Stimulated activated CD4-positive, alpha-beta T cell treated with anti-CD3 and anti-CD28 coated beads, TNF-alpha, amount 100 ng/mL, for 24 hours (primary cell): ENCODE measurements at places on chromosomes 16 and 17.

GRCh38 chr16:27346819-27347218, 33.0 kb downstream of the IL4R start:
- DNase-seq = no peak

- no peak for DNase-seq
Observed at GRCh38 chr16:28590384-28591340, 6.2 kb downstream of the SULT1A2 start.

DNA sequence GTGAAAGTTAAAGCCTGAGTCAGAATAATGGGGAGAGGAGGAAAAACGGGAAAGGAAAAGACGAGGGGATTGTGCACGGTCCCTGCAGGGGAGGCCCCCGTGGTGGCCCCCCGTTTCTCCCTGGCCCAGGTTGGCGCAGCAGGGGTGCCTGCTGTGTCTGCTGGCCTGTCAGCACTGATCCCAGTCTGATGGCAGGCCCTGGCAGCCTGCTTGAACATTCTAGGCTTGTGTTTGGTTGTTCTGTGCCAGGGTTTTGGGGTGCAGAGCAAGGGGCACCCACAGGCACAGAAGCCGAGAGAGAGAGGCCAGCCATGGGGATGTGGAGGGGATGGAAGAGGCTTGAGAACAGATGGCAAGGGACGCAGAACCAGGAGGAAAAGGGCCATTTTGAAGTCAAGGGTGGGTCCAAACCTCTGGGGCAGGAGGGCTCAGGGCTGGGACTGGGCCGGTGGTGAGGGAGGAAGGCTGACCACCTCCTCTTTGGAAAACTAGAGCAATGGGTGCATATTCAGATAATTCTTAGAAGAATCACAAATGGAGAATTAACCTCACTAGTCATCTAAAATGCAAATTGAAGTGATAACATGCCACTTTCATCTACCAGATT, 35.9 kb downstream of the TBX4 start:
- DNase-seq = no peak

DNA sequence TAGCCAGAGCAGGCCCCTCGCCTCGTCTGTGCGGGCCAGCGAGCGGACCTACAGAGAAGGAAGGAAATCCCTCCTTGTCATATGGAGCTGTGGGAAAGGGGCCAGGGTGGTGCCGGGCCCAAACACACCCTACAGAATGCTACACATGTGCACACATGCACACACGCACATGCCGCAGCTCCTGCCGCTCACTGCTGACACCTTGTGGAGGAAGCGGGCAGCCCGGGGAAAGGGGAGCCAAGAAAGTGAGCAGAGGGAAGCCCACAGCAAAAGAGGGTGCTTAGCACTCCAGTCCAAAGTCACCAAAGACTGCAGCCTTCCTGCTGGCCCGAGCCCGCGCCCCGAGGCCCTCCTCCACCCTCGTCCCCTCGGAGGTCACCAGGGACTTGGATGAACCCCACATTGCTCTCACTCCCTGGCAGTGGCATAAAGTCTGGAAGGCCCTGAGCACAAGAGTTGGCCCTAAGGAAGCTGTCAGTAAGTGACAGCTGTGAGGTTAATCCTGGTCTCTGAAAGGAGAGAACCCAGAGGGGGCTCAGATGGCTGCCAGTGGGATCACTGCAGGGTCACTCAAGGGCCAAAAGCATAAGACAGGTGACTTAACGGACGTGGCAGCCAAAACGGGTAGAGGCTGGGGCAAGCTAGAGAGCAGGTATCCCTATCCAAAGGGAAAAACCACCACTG, 68.2 kb downstream of the MYO18A start:
- DNase-seq = peak; percentile 70

DNA sequence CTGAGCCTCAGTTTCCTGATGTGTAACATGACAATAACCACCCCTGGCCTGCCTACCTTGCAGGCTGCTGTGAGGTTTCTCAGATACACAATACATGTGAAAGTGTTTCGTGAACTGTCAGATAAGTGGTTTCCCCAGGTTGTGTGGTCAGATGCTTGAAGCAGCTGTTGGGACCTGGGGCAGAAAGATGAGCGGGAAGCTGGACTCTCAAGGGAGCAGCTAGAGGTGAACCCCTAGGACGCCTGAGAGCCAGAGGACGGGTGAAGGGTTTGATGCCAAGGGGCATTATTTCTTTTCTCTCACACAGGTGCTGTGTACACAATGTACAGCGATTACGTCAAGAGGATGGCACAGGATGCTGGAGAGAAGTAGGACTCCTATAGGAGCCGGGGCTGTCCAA, 2.3 kb downstream of the HIGD1B start:
- no peak for DNase-seq

- no peak for DNase-seq
Observed at GRCh38 chr16:26120729-26121128, 429.0 kb downstream of the HS3ST4 start.

- DNase-seq = no peak
Observed at GRCh38 chr17:50304781-50305404, 30.6 kb downstream of the TMEM92 start.

DNA sequence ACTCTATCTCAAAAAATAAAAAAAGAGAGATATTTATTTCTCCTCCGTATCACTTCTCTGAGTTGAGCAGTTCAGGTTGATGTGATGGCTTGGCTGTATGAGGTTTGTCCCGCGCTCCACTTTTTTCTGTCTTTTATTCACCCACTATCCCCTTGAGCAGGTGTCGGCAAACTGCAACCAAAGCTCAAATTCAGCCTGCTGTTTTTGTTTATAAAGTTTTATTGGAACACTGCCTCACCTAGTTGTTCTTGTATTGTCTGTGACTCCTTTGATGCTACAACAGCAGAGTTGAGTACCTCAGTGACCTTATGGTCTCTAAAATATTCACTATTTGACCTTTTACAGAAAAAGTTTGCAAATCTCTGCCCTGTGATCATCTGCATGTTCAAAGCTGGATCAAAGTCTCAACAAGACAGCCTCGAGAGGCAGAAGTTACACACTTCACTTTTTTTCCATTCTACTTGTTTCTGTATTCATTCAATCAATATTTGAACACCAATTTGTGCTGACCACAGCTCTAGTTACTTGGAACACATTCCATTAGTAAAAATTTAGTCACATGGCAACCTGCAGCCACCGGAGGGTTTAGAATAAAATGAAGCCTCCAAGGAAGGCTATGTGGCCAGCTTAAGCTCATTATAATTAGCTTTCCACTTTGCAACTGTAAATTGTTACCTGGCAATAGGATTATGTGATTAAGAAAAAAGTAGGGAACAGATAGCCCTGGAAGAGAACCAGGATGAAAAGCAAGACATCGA, 945.8 kb downstream of the KCNJ2 start:
- no peak for DNase-seq

GRCh38 chr16:52422307-52422706, 124.6 kb downstream of the TOX3 start:
- DNase-seq = no peak

GRCh38 chr17:39222866-39223834, 2.6 kb downstream of the STAC2 start:
- DNase-seq = no peak

DNA sequence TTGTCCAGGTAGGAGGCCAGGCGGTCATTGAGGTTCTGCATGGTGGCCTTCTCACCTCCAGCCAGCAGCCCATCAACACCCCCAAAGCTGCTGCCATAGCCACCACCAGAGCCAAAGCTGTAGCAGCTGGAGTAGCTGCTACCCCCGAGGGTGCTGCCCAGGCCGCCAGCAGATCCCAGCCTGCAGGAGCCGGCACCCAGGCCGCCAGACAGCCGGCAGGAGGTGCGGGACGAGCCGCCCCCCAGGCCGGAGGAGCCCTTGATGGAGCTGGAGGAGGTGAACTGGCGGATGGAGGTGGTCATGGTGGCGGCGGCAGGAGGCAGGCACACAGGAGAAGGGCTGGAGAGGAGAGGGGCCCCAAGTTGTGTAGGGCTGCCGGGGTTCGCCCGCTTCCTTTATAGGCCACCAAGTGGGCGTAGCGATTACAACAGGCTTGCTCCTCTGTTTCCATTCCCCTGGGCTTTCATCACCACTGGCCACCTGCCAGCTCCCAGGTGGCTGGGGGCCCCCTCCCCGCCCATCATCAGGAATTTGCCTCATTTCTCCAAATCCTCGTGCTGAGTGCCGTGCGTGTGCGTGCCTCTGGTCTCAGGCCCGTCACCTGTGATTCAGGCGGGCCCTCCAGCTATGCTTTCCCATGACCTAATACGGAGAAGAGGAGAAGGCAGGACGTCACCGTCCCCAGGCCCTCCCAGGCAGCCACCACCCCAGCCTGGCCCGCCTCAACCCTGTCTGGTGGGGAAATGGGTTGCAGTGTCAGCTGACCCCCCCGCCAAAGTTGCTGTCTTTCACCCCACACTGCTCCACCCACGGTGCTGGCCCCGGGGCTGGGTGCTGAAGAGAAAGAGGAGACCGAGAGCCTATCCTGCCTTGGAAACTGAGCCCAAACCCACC, at the start of gene KRT17:
TSS of gene KRT17 (minus strand) at position 368 of the 894 bp plus-strand sequence. CDS start at position 302, 66 bp downstream.
- DNase-seq = no peak

GRCh38 chr17:7021993-7022778, 664 bp upstream of the BCL6B start:
- peak; percentile 65 for DNase-seq

DNA sequence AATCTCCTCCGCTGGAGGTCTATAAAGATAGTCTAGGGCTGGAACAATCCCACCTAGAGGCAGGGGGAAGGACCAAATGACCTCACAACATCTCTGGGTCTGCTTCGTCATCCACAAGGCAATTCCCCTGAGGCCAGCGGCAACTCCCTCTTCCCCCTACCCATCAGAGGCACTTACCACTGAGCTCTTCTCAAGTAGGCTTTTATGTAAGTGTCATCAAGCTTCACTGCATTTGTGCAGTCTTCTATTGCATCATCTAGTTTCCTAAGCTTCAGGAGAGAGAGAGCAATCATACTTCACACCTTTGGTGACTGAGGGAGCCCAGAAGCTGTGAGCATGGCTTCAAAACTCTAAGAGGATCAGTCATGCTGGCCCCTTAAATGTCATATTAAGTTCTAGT, 21.0 kb downstream of the CNP start:
- no peak for DNase-seq

DNA sequence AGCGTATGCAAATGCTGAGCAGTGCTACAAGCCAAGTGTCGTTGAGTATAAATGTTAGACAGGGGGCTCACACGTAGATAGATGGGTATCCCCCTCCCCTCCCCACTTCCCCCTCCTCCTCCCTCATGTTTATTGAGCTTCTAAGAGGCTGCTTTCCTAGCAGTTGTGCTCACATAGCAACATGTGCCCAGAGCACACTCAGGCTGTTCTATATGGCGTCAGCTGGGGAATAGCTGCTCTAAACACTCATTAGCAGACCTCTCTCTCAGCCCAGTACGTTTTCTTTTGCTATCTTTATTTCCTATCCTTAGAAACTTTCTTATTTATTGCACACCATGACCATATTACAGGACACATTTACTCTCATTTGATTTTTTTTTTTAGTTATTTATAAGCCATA, 1.8 kb downstream of the KCNJ2 start:
- DNase-seq = no peak

GRCh38 chr16:79848719-79849118, 248.2 kb upstream of the MAF start:
- DNase-seq = no peak

DNA sequence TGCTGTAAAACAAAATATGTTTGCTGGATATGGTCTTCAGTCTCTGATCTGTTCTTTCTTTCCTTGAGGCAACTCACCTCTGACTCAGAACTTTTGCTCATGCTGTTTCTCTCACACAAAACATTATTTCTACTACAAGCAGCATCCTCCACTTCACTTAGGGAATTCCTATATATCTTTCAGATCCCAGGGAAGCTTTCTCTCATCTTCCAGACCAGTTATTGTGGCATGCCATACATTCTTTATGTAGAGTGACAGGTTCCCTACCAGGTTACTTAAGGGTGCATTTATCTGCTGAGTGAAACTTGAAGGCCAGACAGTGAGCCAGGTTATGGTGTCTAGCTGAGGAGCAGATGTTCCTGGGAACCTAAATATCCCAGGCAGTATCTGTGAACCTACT, 1226.0 kb downstream of the CDH8 start:
- no peak for DNase-seq

DNA sequence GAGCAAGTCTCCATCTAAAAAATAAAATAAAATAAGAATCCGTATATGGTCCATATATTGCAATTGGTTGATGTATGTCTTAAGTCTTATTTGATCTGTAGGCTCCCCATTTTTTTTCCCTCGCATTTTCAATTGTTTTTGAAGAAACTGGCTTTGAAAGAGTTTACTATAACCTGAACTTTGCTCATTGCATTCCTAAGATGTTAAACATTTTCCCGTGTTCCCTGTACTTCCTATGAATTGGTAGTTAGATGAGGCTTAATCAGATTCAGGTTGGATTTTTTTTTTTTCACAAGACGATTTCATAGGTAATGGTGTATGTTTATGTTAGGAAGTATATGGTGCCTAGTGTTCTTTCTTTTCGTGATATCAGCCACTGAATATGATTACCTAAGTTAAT, 3.3 kb downstream of the LRRC36 start:
- no peak for DNase-seq

DNA sequence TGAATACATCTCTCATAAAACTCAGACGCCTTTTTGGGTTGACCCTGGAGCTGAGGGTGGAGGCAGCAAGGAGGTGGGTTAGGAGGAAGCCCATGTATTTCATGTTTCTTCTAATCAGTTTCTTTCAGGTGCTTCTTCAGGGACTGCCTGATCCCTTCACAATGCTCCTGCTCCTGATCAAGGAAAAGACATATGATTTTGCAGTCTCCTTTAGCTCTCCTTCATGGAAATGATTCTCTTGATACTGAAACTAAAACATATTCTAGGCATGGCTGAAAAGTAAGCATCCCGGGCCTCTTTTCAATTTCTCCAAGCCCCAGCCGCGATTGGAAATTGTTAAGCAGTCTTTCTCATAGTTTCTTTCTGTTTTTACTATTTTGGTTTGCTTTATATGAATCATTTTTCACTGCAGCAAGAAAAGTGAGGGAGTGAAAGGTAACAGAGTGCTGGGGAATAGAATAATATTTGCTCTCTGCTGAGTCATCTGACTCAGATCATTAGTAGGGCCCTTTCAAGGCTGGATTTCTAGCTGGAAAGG, 730.7 kb downstream of the CDH11 start:
- no peak for DNase-seq

DNA sequence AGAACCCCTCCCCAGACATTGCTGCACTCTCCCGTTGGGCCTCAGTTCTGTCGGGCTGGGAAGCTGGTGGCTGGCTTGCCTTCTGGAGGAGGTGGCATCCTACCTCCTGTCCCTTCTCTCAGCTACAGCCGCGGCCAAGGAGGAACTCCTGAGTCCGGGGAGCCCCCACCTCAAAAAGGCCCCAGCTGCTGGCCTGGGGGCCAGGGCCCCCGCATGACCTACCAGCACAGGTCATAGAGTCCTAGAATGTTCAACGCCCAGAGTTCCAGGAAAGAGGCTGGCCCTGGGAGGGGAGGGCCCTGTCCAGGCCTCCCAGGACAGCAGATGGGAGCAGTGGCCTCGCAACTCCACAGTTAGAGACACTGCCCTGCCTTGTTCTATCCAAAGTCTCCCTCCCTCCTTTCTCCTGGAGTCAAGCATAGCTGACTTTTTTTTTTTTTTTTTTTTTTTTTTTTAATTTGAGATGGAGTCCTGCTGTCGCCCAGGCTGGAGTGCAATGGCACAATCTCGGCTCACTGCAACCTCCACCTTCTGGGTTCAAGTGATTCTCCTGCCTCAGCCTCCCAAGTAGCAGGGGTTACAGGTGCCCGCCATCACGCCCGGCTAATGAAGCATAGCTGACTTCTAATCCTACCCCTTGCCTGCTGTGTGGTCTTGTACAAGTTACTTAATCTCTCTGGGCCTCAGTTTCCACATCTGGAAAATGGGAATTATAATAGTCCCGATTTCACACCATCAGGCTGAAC, 7.1 kb downstream of the CARHSP1 start:
- no peak for DNase-seq

GRCh38 chr16:12690024-12690423, 113.7 kb downstream of the CPPED1 start:
- no peak for DNase-seq

- DNase-seq = no peak
Observed at GRCh38 chr17:77832180-77832560, 126.3 kb upstream of the TNRC6C start.
